ENCODE measurements at places on chromosomes 6 and 20.

GRCh38 chr6:161434921-161435747, 161.3 kb upstream of the AGPAT4 start:
- no peak for DNase-seq

DNA sequence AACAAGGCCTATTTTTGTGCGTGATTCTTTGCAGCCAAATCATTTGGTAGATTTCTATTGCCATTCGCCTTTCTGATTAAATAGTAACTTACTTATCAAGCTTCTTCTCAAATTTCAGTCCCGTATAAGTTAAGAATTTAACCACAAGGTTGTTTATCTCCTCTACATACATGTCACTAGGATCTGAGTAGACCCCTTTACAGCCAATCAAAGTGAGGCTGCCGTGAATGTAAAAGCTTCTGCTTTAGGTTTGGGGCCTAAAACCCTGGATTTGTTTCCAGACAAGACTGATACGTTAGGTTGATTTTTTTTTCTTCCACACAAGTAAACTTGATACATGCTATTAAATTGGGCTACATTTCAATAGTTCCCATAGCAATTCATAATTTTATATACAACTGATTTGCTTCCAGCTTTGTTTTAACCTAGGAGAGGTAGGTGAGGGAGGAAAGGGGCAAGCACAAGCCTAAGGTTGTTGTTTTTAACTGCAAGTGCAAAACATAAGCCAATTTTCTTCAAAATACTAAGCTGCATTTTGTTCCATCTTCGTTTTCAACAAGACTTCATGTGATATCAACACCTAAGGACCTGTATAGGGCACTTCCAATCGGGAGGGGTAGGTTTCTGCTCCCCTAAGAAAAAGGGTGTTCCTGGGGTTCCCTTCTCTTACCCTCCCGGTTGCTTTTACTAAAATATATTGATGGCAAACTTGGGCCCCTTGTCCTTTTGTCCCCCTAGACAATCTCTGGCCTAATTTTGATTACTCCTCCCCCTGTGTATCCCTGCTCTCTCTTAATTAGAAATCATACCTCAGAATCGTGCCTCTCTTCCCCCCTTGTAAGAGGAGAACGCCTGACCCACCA, 1.7 kb downstream of the RANBP9 start:
- DNase-seq: no peak

DNA sequence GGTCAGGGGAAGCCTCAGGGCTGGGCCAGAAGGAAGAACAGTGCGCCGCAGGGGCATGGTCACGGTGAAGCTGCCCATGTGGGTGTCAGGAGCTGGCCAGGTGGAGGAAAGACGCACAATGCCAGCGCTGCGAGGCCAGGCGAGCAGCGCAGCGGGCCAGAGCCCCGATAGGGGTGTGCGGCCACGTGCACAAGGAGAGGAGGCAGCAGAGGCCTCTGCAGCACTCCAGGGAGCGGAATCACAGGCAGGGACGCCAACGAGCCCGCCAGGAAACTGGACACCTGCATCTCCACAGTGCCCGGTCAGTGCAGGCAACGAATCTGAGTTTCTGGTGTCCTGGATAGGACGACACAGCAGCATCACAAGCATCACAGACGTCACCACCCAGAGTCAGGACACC, 35.7 kb downstream of the TAF4 start:
- no peak for DNase-seq

DNA sequence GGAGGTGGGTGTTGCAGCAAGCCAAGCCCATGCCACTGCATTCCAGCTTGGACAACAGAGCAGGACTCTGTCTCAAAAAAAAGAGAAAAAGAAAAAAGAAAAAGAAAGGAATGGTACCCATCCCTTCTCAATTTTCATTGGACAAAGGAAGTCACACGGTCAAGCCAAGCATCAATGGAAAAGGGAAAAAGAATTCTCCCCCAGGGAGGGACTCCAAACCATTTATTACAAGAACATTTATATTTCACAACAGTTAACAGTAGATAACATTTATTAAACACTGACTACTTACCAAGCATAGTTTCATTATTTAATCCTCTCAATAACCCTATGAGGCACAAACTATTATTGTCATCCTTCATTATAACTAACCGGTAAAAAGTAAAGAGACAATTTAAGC, 6.6 kb upstream of the KIF13A start:
- DNase-seq: no peak

- DNase-seq: no peak
Measured at GRCh38 chr6:40349123-40349900, 237.9 kb downstream of the LRFN2 start.

- no peak for DNase-seq
Measured at GRCh38 chr6:130240232-130240631, 17.5 kb upstream of the SAMD3 start.

DNA sequence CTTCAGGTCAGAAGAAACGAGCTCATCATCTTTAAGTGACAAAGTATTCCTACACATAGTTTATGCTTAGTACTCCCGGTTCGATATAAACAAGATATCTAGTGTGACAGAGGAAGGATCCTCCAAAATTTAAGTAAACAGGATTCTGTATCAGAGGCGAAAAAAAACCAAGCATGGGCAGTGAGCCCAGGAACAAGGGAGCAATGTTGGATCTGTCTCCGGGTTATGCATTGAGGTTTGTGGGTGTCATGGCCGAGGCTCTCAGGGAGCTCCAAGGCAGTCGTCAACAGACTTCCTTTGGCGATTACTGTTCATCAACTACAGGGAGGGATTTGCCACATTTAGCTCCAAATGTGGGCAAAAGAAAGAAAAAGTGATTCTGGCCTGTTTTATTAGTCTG, 319.5 kb downstream of the CBLN4 start:
- DNase-seq: no peak

DNA sequence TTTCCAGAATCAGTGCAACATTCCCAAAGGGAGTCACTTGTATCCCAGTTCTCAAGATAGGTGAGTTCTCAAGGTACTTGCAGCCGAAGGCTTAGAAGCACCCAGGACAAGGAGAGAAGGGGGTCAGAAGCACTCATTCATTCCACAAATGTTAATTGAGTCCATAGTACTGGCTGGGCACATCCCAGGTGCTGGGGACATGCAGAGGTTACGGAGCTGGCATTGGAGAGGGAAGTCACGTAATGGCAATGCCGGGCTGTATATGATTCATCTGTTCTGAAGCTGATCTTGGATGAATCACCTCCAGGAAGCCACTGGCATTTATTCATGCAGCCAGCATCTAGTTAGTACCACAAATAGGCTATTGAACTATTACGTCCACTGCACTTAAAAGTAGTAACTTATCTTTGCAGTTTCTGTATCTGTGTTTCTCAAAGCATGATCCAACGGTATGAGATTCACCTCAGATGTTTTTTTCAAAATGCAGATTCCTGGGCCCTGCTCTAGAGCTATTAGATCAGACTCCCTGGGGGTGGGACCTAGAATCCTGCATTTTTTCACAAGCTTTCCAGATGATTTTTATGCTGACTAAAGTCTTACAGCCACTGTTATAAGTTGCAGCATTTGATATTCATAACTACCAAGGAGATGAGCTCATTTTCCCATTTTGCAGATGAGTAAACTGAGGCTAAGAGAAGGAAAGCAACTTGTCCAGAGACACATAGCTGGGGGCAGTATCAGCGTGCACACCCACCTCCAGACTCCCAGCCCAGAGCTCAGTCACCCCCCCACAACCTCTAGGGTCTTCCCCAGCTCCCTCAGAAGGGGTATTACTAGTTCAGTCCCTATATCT, 44.1 kb upstream of the ID1 start:
- DNase-seq: no peak

- no peak for DNase-seq
Measured at GRCh38 chr6:80922916-80923455, 816.5 kb downstream of the BCKDHB start.

- no peak for DNase-seq
Measured at GRCh38 chr20:50373674-50374286, 136.4 kb upstream of the PTPN1 start.

- DNase-seq: no peak
Measured at GRCh38 chr6:148037496-148037895, 305.1 kb upstream of the SASH1 start.

GRCh38 chr20:4853004-4853403, 131.3 kb downstream of the PRND start:
- DNase-seq: no peak

GRCh38 chr6:140178935-140179334, 804.5 kb upstream of the CITED2 start:
- DNase-seq: no peak

DNA sequence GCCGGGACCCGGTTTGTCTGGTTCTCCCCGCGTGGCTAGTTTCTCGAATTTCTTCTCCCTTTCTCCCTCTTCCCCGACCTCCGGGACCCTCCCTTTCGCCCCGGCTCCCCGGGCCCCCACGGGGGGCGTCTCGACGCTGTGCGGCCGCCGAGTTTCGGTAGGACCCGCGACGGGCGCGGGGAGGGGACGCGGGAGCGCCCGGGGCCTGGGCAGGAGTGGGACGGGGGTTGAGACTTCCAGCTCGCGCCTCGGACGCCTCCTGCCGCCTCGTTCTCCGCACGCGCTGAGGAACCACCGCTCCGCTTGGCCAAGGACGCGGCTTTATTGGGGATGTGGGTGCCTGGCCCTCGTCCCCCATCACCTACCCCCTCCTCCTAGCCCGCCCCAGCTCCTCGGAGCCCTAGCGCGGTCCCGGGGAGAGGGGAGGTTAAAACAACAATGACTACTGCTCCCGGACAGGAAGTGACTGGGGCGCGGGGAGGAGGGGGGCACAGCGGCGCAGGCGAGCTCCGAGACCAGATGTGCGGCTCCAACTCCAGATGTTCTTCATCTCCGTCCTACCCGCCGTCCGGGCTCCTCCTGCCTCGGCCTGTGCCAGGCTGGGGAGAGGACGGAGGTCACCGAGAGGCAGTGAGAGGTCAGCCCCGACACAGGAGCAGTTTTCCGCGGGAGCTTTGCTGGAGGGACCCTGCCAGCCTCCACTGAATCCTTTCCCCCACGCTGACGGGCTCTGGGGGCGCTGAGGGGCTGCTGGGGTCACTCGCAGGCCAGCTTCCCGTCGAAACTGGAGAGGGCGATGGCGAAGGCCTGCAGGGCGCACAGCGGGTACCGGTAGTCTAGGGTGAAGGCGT, 917 bp upstream of the TEAD3 start:
- DNase-seq: peak; percentile 67

- DNase-seq: no peak
Measured at GRCh38 chr6:97205966-97206365, 77.0 kb downstream of the MMS22L start.

DNA sequence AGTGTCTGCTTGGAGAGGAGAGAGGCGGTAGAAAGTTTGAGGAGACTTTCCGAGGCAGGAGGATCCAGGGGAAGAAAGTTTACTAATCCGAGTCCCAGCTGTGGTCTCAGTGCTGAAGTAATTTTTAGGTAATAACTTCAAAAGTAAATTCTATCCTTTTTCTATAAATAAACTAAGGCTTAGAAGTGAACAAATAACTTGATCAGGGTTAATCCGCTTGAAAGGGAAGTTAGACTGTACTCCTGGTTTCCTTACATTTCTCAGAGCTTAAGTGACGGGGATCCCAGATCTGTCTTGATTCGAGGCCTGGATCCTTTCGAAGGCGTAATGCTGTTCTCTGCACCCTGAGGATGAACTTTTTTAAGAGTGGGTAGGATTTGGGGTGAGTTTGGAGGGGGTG, 2.6 kb downstream of the STK35 start:
- no peak for DNase-seq

DNA sequence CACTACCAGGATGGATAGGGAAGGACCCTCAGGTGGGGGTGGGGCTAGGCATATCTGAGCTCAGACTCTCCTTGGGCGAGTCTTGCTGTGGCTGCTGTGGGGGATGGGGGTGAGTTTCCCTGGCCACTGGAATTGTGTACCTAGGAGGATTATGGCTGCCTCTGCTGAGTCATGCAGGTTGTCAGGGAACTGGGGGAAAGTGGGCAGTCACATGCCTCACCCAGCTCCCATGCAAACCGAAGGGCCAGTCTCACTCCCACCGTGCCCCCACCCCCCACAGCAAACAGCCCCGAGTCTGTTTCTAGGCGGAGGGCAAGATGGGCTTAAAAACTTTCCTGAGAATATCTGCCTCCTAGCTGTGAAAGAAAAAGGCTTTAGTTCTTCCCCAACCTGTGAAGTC, 210.3 kb upstream of the FERMT1 start:
- no peak for DNase-seq

GRCh38 chr6:109262261-109262660, 120.0 kb downstream of the CD164 start:
- DNase-seq: no peak

- no peak for DNase-seq
Measured at GRCh38 chr6:170497841-170498301, 55.2 kb downstream of the PSMB1 start.

Data from GM13976 (cell line).